ENCODE measurements at places on chromosomes 5 and 9. TPM values are rescaled to one million over a fixed set of nuclear protein-coding genes. Genes with fewer than 3 reads are reported as not detected.

SYNPO gene
- total RNA-seq: not detected

DNA sequence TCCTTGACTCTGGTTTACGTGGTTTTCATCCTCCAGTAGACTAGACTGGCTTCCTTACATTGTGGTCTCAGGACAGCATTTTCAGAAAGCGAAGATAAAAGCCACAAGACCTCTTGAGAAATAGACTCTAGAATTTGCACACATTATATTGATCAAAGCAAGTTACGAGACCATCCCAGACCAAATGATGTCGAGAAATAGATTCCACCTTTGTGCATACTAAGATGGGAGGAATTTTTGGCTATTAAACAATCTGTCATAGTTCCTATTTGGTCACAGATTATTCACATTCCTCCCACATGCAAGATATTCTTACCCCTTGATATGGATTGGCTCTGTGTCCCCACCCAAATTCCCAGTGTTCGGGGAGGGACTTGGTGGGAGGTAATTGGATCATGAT is 65.6 kb downstream of the TEX10 start:
- no peak for DNase-seq

DNA sequence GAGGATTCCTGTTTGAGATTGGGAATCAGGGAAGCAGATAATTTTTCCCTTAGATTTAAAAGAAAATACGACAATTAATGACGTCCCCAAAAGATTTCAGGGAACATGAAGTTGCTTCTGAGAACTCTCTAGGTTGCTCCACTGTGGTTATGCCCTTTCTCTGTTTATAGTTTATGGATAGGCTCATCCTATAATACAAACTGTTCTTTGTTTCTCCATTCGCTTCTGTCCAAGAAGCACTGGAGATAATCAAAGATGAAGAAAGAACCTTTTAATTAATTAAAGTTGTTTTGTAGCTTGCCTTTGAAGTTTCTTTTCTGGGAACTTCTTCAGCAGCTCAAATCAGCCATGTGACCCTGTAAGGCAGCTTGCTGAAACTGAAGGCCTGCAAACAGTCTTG is 87.5 kb downstream of the CHSY3 start:
- no peak for DNase-seq

DNA sequence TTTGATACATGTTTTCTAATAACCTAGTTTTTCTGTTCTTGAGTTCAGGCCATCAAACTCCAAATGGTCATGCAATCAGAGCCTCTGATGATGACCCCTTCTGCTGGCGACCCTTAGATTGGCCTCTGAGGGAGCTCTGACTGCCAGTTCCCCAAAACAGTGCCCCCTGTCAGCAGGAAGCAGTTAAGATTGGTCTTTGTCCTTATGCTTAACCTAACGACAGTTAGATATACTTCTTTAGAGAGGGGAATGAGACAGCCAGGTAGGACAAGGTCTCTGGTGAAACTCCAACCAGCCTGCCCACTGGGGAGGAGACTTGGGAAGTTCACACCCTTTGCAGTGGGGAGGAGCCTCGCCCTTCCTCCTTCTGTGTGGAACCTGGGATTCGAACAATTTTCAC is 390.4 kb upstream of the KIF2A start:
- DNase-seq: peak; percentile 48

GRCh38 chr9:134811673-134812342 is 68.8 kb upstream of the FCN2 start:
- no peak for DNase-seq

DNA sequence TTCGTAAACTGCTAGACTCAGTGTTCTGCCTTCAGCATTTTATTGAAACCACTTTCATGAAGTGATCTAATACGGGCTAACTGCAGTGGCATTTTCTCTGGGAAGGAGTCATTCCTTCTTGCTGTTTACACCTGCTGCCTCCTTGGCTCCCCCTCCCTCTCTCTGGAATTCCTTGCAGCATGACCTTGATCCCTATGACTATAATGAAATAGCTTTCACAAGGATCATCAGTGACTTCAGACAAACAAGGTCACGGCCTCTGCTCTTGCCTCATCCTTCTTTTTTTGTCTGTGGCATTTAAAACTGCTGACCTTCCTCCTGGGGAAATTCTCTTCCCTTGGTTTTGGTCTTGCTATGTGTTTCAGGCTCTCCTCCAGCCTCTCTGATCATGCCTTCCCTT is 90.2 kb downstream of the ZNF462 start:
- DNase-seq: no peak

URM1 gene
- 22.7 TPM for total RNA-seq

- DNase-seq: no peak
Measured at GRCh38 chr5:44511596-44511995, 122.4 kb upstream of the FGF10 start.

DNA sequence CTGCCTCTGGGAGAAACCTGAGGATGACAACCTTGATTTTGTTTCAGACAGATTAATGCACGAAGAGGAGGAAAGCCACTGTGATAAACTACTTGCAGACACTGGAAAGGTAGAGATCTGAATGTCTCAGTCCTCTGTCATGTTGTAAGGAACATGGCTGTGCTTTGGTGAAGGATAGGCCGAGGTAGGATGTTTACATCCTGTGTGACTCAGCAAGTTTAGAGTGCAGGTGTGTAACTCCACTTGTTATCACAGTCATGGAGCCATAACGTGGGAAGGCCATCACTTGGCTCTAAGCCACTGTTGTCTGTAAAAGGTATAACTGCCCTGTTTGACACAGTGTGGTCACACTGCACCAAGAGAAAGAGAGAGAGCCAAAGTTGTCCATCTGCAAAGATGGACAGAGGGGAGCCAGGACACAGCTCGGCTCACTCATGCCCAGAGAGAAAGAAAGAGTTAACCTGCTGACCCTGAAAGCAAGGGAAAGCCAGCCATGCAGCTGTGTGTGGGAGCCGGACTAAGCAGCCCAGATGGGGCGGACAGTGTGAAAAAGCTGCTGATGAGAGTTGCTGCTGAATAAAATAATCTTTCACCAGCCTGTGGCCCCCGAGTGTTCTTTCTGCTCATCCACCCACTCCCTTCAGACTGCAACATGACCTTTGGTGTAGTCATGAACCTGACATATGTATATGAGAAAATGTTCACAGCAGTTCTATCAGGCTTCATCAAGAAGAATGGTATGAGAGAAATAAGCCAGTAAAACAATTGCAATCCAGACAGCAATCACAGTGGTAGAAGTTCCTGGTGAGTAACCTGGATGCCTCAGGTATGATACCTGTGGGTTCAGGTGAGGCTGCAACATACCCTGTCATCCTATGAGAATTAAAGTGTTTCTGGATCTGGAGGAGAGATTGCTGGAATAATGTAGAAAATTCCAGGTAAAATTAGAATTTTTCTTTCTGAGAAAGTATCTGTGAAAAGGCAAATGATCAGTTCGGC is 115.9 kb downstream of the TARS1 start:
- DNase-seq: peak; percentile 33
